A549 treated with Hydrocortisone at 1 μM for 4 hours (cell line): ENCODE measurements at places on chromosomes 2 and 18. TPM values are rescaled to one million over a fixed set of nuclear protein-coding genes. Genes with fewer than 3 reads are reported as not detected.

CD8B2 gene
- total RNA-seq = not detected in 5 replicates

ABCG8 gene
- total RNA-seq = 0.01 TPM in 1 of 5 replicates, not detected in the others

CRYBA2 gene
- total RNA-seq = not detected in 5 replicates

PPP3R1 gene
- 52.7 to 78.4 TPM (median 56.1 TPM) in 5 replicates for total RNA-seq

PDE6D gene
- total RNA-seq = 19.6 to 23.3 TPM (median 22.2 TPM) in 5 replicates

DSG4 gene
- not detected in 5 replicates for total RNA-seq

MC4R gene
- total RNA-seq = not detected in 5 replicates

PROKR1 gene
- total RNA-seq = not detected in 5 replicates

CRACDL gene
- 3.9 to 4.3 TPM (median 4.0 TPM) in 5 replicates for total RNA-seq

KCNE4 gene
- 0.39 to 0.64 TPM (median 0.54 TPM) in 5 replicates for total RNA-seq

CRYGC gene
- not detected in 5 replicates for total RNA-seq

TMEM169 gene
- 0.25 to 0.75 TPM (median 0.38 TPM) in 5 replicates for total RNA-seq

TIMM21 gene
- 50.0 to 61.7 TPM (median 58.3 TPM) in 5 replicates for total RNA-seq

MCM6 gene
- 45.2 to 58.5 TPM (median 46.9 TPM) in 5 replicates for total RNA-seq

ADD2 gene
- total RNA-seq = 18.8 to 28.6 TPM (median 25.3 TPM) in 5 replicates

PRSS56 gene
- total RNA-seq = 0.06 to 0.18 TPM (median 0.15 TPM) in 5 replicates

MRPS9 gene
- 29.3 to 32.2 TPM (median 31.3 TPM) in 5 replicates for total RNA-seq

COLEC12 gene
- 0.03 to 0.08 TPM (median 0.06 TPM) in 5 replicates for total RNA-seq

ZNF804A gene
- total RNA-seq = not detected in 5 replicates

CBLN2 gene
- total RNA-seq = 0.07 to 0.25 TPM (median 0.18 TPM) in 5 replicates

CFAP210 gene
- 0.30 to 0.44 TPM (median 0.33 TPM) in 5 replicates for total RNA-seq

FBLN7 gene
- 0.44 to 0.66 TPM (median 0.56 TPM) in 5 replicates for total RNA-seq

CDKL4 gene
- total RNA-seq = not detected in 5 replicates

SPHKAP gene
- total RNA-seq = not detected in 5 replicates

OXER1 gene
- total RNA-seq = not detected in 5 replicates

CTNNA2 gene
- total RNA-seq = 0.15 to 0.36 TPM (median 0.21 TPM) in 5 replicates

RNF125 gene
- 0.21 to 0.32 TPM (median 0.23 TPM) in 5 replicates for total RNA-seq

TMEM37 gene
- 1.5 to 2.5 TPM (median 1.8 TPM) in 5 replicates for total RNA-seq

AOX1 gene
- 4.1 to 8.6 TPM (median 4.8 TPM) in 5 replicates for total RNA-seq

PSMD14 gene
- total RNA-seq = 95.6 to 121 TPM (median 102 TPM) in 5 replicates

ACKR3 gene
- total RNA-seq = 9.1 to 14.4 TPM (median 12.0 TPM) in 5 replicates

HAAO gene
- not detected in 5 replicates for total RNA-seq

RFTN2 gene
- total RNA-seq = 0.02 TPM in 1 of 5 replicates, not detected in the others
